ENCODE measurements at places on chromosomes 13 and 19.
A peak's percentile ranks its signal among the peaks of the same experiment; 100 is the strongest.

DNA sequence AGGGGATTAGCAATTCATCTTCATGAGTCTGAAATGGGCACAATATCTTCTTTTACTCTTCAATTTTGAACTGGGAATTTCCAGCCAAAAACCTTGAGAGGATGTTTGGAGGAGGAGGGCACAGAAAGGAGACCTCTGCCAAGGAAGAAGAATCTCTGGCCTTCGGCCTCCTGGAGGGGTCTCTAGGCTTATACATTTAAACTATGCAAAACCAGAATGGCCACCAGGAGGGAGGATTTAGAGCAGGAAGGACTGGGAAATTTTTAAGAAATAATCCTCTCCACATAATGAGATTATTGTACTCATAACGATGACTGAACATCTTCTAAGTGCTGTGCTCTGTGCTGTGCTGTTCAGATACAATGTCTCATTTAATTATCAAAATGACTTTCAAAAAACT is 325.9 kb downstream of the NDFIP2 start:
- no peak for DNase-seq

DNA sequence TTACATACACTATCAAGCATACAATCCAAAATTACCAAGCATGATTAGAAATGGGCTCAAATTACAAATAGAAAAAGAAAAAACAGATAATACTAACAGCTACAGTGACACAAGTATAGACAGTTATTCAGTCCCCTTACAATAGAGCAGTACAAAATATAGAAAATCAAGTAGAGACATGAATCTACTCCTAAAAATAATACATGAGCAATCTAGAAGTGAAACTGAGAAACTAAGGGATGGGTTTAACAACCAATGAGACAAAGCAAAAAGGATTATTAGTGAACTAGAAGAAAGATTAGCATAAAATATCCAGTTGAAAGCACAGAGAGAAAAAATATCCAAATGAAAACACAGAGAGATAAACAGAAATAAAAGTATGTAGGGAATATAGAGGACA is 426.7 kb downstream of the TBC1D4 start:
- no peak for DNase-seq

DNA sequence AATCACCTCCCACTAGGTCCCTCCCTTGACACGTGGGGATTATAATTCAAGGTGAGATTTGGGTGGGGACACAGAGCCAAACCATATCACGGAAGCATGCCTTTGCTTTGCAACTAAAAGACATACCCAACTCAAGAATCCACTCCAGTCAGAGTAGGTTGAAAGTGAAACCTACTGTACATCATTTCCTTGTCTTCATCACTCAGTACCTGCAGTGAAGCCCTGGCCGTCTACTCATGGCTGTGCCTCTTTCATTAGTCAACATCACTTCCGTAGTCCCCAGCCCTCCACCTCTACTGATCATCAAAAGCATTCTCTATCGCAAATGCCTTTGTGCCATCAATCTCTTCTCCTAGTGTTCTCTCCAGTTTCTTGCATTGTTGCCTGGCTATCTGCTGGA is 343.1 kb upstream of the ARGLU1 start:
- no peak for DNase-seq

GRCh38 chr13:60881507-60881906 is 484.5 kb downstream of the TDRD3 start:
- DNase-seq: no peak

GRCh38 chr19:42563352-42564210 is 31.1 kb downstream of the CEACAM8 start:
- peak; percentile 63 for DNase-seq

DNA sequence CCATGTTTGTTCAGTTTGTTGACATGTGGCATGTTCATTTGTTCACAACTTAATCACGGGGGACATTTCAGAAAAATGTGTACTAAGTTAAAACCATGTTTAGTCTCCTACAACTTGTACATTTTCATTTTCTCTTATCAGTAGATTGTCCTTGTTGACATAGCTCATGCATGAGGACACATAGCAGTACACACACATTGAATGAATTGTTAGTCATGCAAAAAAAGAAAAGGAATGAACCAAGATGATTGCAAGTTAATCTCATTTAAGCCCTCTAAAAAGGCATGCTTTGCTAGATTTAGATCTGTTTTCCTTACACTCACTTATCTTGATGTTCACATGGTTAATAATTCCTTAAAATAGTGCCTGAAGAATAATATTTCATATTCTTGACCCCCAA is 38.2 kb upstream of the AKAP11 start:
- no peak for DNase-seq

DNA sequence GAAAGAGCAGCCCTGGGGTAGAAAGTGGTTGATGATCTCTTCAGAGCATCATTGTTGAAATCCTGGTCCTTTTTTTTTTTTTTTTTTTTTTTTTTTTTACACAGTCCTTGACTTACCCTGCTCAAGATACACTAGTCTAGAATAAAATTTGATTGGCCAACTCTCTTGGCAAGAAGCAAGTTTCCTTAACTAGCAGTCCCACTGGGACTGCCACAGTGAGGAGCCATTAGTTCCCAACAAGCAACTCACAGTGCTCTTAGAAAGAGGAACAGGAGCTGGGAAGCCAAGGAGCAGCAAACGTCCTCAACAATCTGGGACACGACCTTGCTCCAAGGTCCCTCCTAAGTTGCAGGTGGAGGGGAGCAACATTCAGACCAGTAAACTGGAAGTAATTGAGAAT is 47.9 kb upstream of the INTS6 start:
- DNase-seq: no peak

DNA sequence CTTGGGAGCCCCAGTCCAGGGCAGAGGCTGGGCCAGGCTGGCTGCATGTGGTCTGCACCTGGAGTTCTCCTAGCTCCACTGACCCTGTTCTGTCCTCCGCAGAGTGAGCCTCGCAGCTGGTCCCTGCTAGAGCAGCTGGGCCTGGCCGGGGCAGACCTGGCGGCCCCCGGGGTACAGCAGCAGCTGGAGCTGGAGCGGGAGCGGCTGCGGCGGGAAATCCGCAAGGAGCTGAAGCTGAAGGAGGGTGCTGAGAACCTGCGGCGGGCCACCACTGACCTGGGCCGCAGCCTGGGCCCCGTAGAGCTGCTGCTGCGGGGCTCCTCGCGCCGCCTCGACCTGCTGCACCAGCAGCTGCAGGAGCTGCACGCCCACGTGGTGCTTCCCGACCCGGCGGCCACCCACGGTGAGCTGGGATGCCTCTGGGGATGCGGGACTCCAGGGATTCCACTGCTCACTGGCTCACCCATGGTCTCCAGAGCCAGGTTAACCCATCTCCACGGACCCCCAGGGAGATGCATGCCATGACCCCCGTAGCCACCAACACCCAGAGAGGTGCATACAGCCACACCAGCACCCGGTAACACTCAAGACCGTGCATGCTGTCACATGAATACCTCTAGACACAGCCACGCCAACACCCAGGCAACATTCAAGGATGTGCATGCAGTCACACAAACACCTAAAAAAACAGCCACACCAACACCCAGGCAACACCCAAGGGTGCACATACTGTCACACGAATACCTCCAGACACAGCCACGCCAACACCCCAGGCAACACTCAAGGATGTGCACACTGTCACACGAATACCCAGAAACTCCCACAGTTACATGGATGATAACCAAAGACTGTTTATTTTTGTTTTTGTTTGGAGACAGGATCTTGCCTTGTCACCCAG is 8.2 kb downstream of the PKN1 start:
- DNase-seq: no peak

- no peak for DNase-seq
Measured at GRCh38 chr19:39969681-39970424, 1.1 kb upstream of the PSMC4 start.

GRCh38 chr13:86569119-86569518 is 769.9 kb upstream of the SLITRK6 start:
- no peak for DNase-seq

GRCh38 chr13:27280841-27281240 is 10.2 kb downstream of the RASL11A start:
- DNase-seq: no peak

- no peak for DNase-seq
Measured at GRCh38 chr13:52978989-52979388, 49.6 kb upstream of the OLFM4 start.

- no peak for DNase-seq
Measured at GRCh38 chr13:85019121-85019520, 780.1 kb downstream of the SLITRK6 start.

Measured in germinal center (tissue), 1 donor.